IgD-negative memory B cell (primary cell): ENCODE measurements at places on chromosomes 16 and 17. TPM values are rescaled to one million over a fixed set of nuclear protein-coding genes. Genes with fewer than 3 reads are reported as not detected.

Gene HERPUD1
- 298 TPM for polyA plus RNA-seq

Gene PAGR1
- polyA plus RNA-seq, result 59.6 TPM

Gene CASKIN1
- polyA plus RNA-seq, result not detected

Gene ZFPM1
- 0.15 TPM for polyA plus RNA-seq

Gene WDR81
- polyA plus RNA-seq, result 21.6 TPM

Gene MRPS34
- 156 TPM for polyA plus RNA-seq

Gene CD79B
- 1,452 TPM for polyA plus RNA-seq

Gene COG8
- polyA plus RNA-seq, result 42.9 TPM

Gene ABCC11
- not detected for polyA plus RNA-seq

Gene TGFB1I1
- 0.59 TPM for polyA plus RNA-seq

Gene KRT25
- polyA plus RNA-seq, result not detected

Gene TCAP
- not detected for polyA plus RNA-seq

Gene ARL4D
- polyA plus RNA-seq, result 3.4 TPM

Gene CPNE7
- not detected for polyA plus RNA-seq
